ENCODE measurements at places on chromosomes 7 and 10.

- no peak for DNase-seq
Measured at GRCh38 chr7:75729851-75730274, 8.9 kb downstream of the HIP1 start.

GRCh38 chr10:120511165-120511564 lies 54.1 kb downstream of the PLPP4 start:
- no peak for DNase-seq

DNA sequence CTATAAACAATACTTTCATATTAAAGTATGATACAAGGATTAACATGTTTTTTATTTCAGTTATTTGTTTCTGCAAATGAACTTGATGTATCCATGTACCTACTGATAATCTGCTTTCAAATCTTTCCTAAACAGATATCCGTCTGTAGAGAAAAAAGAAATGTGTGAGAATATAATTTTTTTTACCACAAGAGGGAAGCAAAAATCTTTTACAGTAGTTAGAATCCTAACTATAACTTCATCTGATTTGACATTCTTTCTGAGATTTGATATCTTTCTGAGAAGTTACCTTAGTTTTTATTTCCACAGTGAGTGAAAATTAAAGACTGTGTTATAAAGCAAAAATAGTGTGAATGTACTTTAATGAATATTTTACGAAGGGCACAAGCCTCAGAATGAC lies 203.9 kb upstream of the PCLO start:
- no peak for DNase-seq

- DNase-seq: no peak
Measured at GRCh38 chr7:74012842-74013249, 15.1 kb upstream of the ELN start.

GRCh38 chr7:144048648-144049047 lies at the start of gene OR2A5:
Gene OR2A5 (plus strand): TSS chr7:144048948. CDS start chr7:144050402, 1,454 bp downstream.
- no peak for DNase-seq

DNA sequence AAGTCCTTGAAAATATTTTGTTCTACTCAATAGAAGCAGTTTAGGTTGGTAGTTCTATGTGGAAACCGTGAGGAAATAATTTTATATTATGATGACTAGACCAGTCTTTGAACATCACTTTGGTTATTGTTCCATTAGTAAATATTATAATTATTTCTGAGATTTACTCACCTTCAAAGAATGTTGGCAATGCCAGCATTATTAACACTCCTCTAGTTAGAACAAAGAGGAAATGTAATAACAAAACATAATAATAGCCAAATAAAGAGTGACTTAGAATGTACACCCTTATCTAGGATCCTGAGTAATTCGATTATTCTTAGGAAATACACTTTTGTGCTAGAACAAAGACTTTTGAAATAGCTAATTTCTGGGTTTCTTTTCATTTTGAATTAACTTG lies 121.1 kb downstream of the CFTR start:
- DNase-seq: no peak

GRCh38 chr10:124320778-124321432 lies 97.8 kb downstream of the OAT start:
- DNase-seq: no peak

- DNase-seq: no peak
Measured at GRCh38 chr7:55774327-55775050, 88.1 kb downstream of the SEPTIN14 start.

- DNase-seq: no peak
Measured at GRCh38 chr10:86941991-86942421, 15.4 kb downstream of the MMRN2 start.

GRCh38 chr10:88474884-88475844 lies 108.0 kb downstream of the RNLS start:
- no peak for DNase-seq

GRCh38 chr7:124689523-124689922 lies 76.1 kb downstream of the GPR37 start:
- DNase-seq: no peak

DNA sequence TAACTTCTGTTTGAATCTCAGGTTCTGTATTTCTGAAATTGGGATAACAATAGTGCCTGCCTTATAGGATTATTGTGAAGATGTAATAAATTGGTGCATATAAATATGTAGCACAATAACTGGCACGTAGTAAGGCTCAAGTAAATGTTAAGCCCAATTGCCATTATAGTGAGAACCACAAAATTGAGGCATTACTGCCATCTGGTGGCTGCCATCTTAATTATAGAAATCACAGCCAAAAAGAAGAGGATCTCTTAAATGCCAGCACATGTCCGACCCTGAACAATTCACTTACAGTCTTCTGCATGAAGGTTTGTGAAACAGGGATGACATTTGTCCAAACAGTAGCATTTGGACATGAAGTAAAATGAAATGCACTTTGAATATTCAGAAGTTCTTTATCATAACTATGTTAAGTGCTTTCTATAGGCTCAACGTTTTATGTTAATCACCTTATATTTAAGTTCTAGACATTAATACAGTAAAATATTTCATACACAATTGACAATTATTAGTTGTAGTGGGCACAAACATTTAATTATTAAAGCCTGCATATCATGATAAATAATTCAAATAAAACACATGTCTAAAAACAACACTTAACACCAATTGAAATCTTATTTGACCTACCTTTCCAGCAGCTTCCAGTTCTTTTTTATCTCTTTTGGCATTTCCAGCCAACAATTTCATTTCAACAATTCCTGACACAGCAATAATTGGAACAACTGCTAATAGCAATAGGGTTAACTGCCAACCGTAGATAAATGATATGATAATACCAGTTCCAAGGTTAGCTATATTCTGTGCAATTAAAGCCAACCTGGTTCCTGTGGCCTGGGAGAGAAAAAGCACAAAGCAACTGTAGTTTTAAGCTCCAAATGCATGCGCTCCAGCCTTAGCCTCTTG lies 58.5 kb downstream of the ABCB4 start:
- DNase-seq: peak; percentile 21

DNA sequence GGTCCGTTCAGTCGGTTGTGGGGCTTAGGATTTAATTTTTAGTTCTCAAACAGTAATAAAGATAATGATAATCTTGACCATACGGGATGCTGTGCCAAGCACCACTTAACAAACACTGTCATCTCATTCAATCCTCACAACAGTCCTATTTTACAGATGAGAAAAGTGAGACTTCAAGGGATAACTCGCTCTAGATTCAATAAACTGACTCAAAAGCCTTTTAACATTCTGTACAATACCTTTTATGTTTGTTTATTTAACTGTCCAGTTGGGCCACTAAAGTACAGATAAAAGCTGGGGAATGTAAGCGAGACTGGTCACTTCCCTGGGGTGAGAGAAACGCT lies 437 bp upstream of the CFAP69 start:
- DNase-seq: no peak

DNA sequence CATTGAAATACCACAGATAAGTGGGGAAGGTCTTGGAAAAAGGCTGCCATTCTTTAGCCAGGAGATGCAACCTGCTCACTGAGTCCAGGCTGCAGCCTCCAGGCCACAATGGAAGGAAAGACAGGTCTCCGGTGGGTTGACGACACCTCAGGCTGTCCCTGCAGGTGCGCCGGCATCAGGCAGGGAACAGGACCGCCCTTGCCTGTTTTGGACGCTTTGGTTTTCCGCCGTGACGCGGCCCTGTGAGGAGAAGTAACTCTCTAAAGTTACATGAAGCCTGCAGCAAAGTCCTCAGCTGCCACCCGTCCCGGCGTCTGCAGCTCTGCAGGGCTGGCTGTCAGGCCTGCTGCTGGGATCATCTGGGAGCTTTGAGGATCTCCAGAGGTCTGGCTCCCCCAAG lies 147.0 kb downstream of the WDR37 start:
- DNase-seq: no peak

- no peak for DNase-seq
Measured at GRCh38 chr10:124990671-124991625, 49.0 kb downstream of the ZRANB1 start.

- no peak for DNase-seq
Measured at GRCh38 chr7:37735196-37735595, 51.6 kb downstream of the GPR141 start.

DNA sequence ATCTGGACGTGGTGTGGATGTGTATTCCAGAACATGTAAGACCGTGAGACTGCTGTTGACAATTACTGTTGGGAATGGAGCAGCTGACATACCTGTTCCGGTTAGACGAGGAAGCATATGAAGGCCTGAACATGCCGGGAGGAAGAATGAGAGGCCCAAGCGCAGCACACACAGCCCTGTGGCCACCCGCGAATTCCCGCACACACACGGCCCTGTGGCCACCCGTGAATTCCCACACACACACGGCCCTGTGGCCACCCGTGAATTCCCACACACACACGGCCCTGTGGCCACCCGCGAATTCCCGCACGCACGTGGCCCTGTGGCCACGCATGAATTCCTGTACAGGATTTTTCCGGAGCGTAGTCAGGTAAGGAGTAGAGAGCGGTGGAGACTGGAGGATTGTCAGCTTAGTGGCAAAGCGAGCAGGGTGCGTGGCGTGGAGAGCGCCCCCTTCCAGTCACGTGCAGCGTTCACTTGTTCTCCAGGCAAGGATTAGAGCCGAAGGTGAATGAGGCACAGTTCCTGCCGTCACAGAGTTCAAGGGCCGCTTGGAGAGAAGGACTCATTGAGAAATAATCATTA lies 9.5 kb upstream of the SUN1 start:
- no peak for DNase-seq

GRCh38 chr10:62662486-62662885 lies 142.0 kb upstream of the ADO start:
- no peak for DNase-seq

GRCh38 chr7:110591341-110591740 lies 499.6 kb upstream of the LRRN3 start:
- DNase-seq: no peak

DNA sequence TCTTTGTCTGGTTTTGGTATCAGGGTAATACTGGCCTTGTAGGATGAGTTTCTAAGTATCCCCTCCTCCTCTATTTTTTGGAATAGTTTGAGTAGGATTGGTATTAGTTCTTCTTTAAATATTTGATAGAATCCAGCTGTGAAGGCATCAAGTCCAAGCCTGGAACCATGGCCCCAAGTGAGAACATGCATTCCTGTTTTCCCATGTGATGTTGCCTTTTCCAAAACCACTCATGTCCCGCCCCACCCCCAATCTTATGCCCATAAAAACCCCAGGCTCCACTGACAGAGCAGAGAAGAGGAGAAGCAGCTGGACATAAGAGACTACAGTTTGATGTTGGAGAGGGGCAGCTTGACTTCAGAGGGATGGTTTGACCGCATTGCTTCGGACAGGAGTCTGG lies 71.2 kb downstream of the MINPP1 start:
- DNase-seq: no peak

DNA sequence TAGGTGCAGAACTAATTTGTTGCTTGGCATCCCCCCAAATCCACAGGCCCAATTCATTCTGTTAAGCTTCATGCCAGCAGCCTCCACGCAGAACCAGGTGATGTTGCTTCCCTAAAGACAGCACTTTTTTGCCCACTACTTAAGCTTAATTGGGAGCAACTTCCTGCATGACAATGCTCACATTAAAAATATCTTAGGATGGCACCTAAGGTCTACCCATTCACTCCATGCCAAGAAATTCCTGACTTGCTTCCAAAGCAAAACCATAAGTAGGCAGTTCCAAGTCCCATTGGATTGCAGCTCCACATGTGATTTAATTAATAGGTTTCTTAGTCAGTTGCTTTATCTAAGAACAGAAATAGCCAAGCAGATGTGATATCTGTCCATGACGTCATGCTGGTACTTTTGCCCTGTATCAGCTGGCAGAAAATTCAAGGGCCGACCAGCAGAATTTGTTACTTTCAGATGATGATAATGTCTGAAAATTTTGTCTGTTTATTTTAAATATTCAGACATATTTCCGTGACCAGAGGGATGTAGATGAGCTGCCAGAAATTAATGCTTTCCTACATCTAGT lies 325.5 kb downstream of the LHFPL3 start:
- no peak for DNase-seq

DNA sequence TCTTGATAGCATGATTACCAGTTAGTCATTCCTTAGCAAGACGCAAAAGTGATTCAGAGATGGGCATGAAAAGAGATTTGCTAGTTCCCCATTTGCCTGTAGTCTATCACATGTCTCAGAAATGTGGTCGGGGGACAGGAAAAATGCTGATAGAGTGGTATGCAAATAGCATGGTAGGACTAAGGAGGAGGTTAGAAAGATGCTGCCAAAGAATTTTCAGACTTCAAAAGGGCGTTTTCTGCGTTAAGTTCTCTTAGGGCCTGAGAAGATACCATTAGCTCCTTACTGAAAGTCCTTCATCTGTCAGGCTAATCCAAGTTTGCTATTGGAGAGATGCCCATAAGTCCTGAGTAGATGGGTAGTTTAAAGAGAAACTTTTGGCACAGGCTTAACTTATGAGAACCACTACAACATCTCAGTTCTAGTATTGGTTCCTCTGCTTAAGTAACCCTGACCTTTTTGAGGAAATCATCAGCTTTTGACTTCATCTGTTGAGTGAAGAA lies 2.7 kb downstream of the CALD1 start:
- DNase-seq: no peak

DNA sequence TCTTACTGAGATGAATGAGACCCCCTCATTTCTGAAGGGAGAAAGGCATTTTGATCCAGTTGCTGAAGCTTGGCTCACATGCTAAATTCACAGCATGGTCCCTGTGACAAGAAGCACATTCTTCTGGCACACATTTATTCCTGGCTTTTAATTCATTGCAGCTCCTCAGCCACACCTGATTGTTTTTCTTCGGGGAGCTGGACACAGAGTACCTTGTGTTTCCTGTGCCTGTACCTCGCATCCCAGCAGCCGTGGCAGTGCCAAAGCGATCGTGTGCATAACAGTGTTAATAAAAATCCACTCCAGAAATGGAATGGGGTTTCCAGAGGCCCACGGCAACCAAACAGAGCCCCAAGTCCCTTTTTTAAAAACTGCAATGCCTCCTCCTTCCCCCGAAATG lies 615.3 kb upstream of the MGMT start:
- no peak for DNase-seq

DNA sequence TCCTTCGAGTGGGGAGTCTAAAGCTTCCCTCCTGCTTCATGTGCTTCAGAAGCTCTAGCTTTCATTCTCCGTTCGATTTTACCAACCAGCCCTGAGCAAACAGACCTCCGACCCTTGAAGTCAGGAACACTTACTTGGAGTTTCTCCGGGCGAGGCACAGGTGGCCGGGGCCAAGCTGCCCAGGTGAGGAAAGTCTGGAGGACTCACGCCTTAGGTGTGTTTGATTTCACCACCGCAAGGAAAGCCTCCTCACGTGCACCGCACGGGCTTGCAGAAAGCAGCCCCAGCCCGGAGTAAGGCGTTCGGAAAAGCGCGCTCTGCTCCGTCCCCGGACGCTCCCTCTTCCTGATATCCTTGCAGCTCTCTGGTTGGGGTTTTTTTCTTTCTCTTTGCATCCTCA lies 30.1 kb upstream of the CNPY1 start:
- DNase-seq: no peak

- no peak for DNase-seq
Measured at GRCh38 chr7:38548605-38549004, 82.6 kb downstream of the AMPH start.

GRCh38 chr7:110397927-110398660 lies 692.8 kb upstream of the LRRN3 start:
- DNase-seq: no peak

GRCh38 chr10:80094231-80094630 lies 15.8 kb downstream of the TMEM254 start:
- DNase-seq: no peak

All from stimulated activated CD4-positive, alpha-beta T cell treated with anti-CD3 and anti-CD28 coated beads, Interleukin-15, amount 100 ng/mL, for 1 hour (primary cell).